ENCODE measurements at places on chromosomes 3 and 15.

GRCh38 chr3:45103753-45104714 is 42.1 kb downstream of the CDCP1 start:
- no peak for DNase-seq

DNA sequence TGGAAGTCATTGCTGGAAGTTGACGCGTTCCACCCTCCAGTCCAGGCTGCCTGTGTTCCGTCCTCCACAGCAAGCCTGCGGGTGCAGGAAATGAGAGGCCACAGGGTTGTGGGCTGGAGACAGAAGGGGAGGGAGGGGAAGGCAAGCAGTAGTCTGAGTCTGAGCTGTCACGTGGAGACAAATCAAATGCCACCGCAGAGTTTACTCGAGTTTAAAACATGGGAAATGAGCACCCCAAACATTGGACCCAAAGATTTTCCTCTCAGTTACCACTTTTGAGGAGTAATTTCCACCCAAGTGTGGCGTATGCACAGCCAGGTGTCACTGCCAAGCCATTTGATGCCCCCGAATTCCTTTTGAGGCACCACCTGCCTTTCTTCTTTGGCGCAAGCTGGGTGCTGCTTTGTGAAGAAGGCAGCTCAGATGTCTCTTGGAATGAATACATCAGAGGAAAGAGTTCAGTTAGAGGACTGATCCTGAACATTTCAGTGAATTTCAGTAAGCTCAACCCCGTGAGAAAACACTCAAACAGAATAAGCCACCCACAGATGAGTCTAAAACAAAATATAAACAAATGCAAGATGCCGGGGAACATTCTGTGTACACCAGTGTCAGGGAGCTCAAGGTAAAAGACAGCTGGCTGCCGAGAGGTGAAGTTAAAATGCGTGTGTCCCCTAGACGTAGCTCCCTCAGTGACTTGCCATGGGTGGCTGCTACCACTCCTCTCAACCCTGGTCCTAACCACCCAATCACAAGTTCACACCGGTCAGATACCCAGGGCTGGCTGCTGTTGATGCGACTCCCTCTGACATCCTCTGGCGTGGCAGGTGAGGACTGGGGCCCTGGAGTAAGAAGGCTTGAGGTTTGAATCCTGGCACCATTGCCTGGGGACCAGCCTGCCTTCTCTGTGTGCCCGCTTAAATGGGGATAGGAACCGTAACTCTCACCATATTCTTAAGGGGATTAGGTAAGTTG is 203.8 kb downstream of the UACA start:
- no peak for DNase-seq

- DNase-seq, result no peak
These were observed 5.6 kb downstream of the RBP1 start for GRCh38 chr3:139533781-139534454.

DNA sequence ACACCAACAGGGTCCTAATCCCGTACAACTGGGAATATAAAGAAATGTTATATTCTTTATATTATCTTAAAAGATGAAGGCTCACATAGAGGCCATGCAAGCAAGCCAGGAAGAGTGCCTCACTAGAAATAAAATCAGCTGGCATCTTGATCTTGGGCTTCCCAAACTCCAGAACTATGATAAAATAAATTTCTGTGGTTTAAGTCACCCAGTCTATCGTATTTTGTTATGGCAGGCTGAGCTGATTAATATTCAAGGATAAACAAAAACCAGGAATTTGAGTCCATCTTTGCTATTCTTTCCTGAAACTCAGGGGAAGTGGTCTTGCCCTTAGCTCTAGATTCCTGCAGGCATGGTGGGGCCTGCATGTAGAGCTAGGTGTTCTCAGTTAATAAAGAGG is 42.7 kb downstream of the ATOSA start:
- no peak for DNase-seq

DNA sequence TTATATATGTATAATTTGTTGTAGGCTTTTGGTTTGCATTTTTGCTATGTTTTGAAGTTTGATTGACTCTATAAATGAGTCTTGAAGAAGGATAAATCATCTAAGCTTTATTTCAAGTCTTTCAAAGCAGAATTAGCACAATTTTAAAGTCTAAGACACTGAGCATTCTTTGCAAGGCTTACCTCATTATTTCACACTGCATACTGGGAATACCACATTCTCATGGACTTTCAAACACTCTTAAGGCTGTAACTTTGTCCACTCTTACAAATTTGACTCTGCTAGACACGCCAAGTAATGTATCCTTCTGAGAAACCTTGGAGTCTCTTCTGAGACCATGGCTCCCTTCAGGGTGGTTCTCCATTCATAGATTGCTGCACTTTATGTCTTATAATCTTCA is 281.3 kb upstream of the COL8A1 start:
- DNase-seq, result no peak

DNA sequence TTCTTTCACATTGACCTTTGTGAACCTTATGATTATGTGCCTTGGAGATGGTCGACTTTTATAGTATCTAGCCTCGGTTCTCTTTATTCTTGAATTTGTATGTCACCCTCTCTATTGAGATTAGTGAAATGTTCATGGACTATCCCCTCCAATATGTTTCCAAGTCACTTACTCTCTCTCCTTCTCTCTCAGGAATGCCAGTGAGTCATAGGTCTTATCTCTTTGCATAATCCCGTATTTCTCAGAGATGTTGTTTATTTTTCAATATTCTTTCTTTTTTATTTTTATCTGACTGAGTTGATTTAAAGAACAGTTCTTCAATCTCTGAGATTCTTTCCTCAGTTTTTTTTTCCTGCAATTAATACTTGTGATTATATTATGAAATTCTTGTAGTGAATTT is 411.6 kb upstream of the CADM2 start:
- DNase-seq, result no peak
